ENCODE measurements at places on chromosomes 12 and 14. TPM values are rescaled to one million over a fixed set of nuclear protein-coding genes. Genes with fewer than 3 reads are reported as not detected.

DNA sequence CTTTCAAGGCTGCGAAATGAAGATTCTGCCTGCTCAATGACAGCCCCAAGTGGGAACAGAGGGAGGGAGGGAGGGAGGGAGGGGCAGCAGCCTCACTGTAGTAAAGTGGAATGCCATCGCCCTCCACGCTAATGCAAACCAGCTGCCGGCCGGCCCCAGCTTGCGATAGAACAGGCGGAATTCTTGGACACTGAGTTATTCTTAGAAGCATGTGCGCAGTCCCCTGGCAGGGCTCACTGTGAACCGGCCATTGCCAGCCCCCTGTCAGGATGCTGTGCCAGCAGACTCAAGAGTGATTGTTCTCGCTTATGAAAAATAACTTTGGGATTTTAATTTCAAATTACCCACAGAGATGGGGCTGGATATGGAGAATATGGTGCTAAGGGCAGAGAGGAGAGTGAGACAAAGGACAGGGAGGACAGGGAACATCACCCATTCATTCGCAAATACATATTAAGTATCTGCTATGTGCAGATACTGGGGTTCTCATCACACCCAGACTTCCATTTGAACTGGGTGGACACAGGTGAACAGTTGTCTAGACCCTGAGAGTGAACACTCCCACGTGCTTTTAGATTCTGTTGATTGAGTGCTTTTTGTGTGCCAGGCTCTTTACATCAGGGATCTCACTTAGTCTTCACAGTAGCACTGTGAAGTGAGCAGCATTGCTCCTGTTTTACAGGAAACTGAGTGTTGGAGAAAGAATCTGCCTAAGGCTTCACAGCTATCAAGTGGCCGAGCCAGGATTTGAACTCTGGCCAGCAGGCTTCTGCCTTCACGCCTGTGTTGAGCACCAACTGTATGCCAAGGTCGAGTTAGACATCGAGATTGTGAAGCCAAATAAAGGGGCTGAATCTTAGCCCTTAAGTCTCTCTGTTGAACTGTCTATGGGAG, 192.9 kb downstream of the C12orf75 start:
- no peak for DNase-seq

Gene YY1
- total RNA-seq, result 52.5 TPM

GRCh38 chr12:98485792-98486340, 29.5 kb upstream of the TMPO start:
- no peak for DNase-seq

Gene ZC3H10
- 11.7 TPM for total RNA-seq

GRCh38 chr14:80543211-80543610, 331.9 kb upstream of the DIO2 start:
- DNase-seq, result no peak

Gene DEPDC4
- 2.1 TPM for total RNA-seq

DNA sequence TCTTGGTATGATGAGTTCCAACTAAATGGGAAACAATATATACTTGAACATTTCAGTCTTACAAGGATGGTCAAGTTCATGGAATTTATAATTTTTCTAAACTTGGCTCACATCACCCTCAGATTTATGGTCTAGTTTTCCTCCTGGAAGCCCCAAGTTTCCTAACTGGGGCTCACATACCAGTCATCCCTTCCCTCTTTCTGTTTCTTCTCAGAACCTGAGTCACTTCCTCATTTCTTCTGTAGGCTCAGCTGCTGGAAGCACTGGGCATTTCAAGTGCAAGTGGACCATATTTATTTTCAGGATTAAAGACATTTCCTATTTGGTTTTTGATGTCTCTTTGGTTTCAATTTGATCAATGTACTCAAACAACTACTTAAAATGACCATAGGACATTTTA, 55.4 kb downstream of the GRIP1 start:
- DNase-seq, result no peak

- no peak for DNase-seq
Measured at GRCh38 chr12:28240853-28241252, 50.6 kb downstream of the CCDC91 start.

DNA sequence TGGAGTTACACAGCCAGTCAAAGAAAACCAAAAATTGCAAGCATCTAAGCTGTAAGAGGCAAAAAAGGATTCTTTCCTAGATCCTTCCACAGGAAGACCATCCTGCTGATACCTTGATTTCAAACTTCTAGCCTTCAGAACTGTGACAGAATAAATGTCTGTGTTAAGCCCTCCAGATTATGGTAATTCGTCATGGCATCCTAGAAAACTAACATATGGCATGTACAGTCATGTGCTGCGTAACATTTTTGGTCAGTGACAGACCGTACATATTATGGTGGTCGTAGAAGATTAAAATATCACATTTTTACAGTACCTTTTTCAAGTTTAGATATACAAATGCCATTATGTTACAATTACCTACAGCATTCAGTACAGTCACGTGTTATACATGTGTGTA, 660.9 kb upstream of the LMO3 start:
- no peak for DNase-seq

DNA sequence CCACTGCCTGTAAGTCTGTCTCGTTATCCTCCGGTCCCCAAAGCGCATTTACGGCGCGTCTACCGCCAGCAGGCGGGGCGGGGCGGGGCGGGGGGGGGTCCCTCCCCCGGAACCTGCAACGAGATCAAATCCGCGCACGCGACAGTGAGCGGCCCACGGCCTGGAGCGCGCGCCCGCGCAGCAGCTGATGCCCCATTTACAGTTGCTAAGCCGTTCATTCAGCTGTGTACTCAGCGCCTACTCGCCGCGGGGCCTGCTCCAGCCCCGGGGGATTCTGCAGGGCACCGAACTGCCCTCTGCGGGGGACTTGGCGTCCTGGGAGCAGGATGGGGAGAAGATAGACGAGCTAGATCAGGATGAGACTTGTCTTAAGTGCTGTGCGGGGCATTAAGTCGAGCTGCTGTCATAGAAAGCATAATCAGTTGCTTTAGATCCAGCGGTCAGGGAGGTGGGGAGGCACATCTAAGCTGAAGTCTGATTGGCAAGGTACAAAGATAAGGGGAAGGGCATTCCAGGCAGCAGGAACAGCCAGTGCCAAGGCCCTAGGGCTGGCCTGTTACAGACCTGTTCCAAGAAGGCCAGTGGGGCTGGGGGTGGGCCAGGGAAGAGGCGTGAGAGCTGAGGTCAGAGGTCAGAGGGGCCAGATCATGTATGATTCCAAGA, 1.4 kb upstream of the CCDC85C start:
- peak; percentile 68 for DNase-seq

- no peak for DNase-seq
Measured at GRCh38 chr12:132471011-132471857, 18.7 kb upstream of the FBRSL1 start.

Gene BATF
- not detected for total RNA-seq

Gene ABCC9
- 24.6 TPM for total RNA-seq

DNA sequence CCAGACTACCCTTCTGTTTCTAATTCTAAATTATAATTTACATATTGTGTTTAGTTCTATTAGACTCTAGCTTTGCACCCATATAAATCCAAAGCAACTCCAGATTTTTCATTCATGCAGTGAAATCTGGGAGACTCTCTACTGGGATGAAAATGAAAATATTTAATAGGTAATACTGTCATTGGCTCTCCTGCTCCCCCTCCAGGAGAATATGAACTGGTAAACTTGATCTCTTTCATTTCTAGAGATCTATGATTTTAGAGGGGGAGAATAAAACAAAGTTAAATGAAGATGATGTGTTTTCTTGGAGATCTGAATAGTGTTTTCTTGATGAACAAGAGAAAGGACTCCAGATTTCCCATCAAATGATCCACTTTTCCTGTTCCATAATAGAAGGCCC, 104.3 kb upstream of the TMCC3 start:
- no peak for DNase-seq

GRCh38 chr14:88422919-88423650, 37.6 kb downstream of the SPATA7 start:
- no peak for DNase-seq

GRCh38 chr12:5345534-5345933, 86.4 kb upstream of the NTF3 start:
- DNase-seq, result no peak

GRCh38 chr14:50999726-51000125, 55.4 kb upstream of the PYGL start:
- peak; percentile 74 for DNase-seq

GRCh38 chr14:91997492-91997891, 42.4 kb downstream of the TRIP11 start:
- no peak for DNase-seq

DNA sequence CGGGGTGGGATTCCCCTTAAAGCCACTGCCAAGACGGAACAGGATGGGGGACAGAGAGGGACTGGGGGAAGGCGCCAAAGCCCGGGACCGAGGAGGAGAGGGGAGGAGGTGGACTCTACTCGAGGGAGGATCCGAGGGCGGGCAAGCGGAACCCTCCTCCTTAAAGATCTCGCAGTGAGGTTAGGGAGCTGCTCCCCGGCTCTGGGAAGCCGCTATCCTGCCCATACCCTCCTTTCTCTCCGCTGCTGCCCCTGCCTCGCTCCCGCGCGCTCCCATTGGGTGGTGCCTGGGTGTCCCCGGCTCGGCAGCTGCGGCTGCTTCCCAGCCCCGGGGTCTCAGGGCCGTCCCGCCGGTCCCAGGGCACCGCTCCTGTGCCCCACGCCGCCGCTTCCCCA, 16.4 kb downstream of the KRT18 start:
- DNase-seq, result no peak
